ENCODE measurements at places on chromosomes 1 and 21. TPM values are rescaled to one million over a fixed set of nuclear protein-coding genes. Genes with fewer than 3 reads are reported as not detected.

DNA sequence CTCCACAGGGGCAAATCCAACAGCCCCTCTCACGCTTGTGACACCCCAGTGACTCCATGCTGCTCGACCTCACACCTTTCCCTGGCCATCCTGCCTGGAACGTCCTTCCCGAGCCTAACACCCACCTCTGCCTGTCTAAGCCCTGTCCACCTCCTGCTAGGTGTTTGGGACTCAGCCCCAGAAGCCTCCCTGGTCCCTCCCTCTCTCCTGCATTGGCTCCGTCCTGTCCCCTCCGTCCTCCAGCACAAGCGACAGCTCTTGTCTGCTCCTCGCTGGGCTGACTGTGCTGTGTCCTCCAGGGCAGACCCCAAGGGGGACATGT lies 102.0 kb upstream of the IFFO2 start:
- DNase-seq, result no peak

The LPAR3 gene
- 4.1 TPM for total RNA-seq

The MANEAL gene
- total RNA-seq, result 9.6 TPM

DNA sequence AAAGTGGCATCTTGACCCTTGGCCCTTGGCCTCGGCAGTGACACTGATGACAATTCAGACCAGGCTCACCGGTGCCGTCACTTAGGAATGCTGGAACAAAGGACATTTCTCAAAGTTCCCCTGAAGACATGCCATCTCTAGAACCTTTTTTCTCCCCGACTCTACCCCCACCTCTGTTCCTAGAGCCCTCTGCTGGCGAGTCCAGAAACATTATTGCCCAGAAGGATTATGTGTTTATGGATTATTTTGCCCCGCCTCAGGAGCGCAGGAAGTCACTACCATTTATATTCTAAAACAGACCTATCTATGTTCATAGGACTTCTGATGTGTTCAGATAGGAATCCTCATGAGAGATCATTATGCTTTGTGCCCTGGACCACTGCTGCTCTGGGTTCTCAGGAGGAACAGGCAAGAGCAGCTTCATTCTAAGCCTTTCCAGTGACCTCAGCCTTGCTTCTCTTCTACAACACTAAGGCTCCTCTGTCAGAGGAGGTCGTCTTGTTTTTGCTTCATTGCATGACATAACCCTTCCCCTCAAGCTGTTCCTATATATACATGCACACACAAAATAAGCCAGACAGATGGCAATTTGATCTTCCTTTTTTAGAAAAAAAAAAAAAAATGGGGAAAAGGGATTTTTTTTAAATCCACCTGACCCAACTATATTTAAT lies 12.4 kb upstream of the SHISA4 start:
- no peak for DNase-seq

The ATXN7L2 gene
- 2.7 TPM for total RNA-seq

- no peak for DNase-seq
Observed at GRCh38 chr1:45608175-45609156, 15.4 kb downstream of the CCDC17 start.

DNA sequence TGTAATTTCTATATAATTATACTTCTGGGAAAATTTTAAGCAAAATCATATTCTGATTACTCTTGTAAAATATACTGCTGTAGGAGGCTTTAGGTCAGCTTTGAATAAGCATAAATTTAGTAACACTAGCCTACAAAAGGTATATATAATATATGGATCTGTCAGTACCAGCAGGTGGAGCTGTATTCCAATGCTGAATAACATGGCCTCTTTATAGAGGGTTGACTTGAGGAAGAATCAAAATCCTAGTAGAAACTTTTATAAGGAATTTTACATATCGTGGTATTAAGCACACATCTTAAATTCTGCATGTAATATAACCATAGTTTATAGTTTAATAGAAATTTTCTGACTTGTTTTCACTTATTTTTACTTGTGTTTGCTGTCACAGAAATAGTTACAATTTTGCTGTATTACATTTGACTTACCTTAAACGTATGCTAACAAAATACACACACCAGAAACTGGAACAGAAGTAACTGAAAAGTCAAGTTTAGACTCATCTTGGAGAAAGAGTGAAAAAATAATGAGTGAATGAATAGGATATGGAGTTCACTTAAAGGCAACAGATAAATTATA lies 79.3 kb downstream of the HMCN1 start:
- DNase-seq, result peak; percentile 11

- DNase-seq, result no peak
Observed at GRCh38 chr1:82145656-82146055, 344.9 kb downstream of the ADGRL2 start.

Measured in transverse colon (tissue), 4 donors.